ENCODE measurements at places on chromosomes 1 and 21.

GRCh38 chr1:60129911-60130310, 56.3 kb upstream of the C1orf87 start:
- peak; percentile 26 for DNase-seq

DNA sequence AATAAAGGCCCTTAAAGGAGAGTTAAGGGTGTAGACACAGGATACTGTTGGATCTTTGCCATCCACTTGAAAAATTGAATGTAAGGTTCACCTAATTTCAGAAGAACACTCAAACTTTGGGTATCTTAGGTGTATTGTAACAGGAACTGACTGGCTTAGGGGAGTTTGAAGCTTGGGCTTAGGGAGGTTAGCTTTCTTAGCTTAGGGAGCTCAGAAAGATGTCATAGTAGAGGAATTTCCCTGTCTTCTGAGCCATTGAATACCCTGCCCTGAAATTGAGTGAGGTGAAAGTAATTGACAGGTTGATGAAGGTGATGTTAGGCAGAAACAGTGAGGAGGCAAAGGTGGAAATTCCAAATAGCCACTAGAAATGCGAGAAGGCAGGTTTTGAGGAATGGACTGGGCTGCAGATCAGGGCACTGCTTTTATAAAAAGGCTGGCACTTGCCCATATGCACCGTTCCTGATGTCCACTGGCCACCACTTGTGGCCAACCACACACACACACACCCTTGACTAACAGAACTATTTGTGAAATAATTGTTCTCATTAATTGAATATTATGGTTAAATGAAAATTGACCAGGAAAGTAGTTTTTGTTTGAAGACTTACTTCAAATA, 16.5 kb downstream of the BACH1 start:
- no peak for DNase-seq

DNA sequence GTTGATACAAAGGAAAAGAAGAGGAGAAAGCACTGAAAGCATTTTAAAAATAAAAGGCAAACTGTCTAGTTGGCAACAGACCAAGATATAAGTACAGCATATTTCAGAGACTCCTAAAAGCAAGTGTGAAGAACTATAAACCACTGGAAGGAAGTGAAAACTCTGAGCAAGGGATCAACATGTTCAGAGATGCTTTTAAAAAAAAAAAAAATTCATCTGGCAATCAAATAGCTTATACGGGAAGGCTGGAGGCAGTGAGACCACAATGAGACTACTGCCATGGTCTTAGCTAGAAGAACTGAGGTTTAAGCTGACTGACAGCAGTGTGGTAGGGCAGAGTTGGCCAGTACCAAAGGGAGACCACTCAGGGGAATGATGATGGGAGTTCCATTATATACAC, 124.3 kb downstream of the VAV3 start:
- DNase-seq = no peak

GRCh38 chr1:211182746-211183145, 48.8 kb upstream of the KCNH1 start:
- no peak for DNase-seq

- no peak for DNase-seq
Measured at GRCh38 chr1:110375490-110375889, 15.3 kb downstream of the SLC16A4 start.

DNA sequence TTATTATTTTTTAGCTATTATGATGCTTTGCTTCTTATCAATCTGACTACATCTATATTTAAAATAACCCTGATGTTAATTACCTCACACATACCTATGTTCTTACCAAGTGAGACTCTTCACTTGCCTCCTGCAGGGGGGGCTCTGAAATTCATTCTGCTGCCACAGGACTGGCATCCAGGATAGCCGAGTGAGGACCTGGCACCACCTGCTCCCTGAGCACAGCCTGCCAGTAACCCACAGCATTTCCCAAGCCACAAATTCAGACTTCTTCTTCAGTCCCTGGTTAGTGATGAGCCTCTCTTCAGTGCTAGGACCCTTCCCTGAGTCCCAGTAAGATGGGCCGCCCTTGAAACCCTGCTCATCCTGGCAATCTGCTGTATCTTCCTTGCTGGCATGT, 296.5 kb upstream of the PLXNA2 start:
- no peak for DNase-seq

GRCh38 chr1:65420590-65421350, at the start of the genes LEPR and LEPROT:
Gene LEPR, plus strand, starts transcription at chr1:65420668. Its CDS starts 144,898 bp downstream, at chr1:65565566.
Gene LEPROT, plus strand, starts transcription at chr1:65420668. Its CDS starts 57 bp downstream, at chr1:65420725.
- DNase-seq = no peak

DNA sequence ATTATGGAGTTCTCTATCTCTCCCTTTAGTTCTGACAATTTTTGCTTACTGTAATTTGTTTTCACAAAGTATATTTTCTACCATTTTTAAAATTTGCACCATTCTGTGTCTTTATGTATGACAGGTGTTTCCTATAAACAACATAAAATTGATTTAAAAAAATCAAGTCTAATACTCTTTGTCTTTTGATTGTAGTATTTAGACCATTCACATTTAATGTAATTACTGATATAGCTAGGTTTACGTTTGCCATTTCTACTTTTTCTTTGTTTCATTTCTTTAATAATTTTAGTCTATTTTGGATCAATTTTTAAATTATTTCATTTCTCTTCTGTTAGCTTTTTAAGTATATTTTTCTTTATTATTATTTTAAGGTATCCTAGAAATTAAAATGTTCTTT, 44.4 kb upstream of the LCE5A start:
- DNase-seq = no peak

DNA sequence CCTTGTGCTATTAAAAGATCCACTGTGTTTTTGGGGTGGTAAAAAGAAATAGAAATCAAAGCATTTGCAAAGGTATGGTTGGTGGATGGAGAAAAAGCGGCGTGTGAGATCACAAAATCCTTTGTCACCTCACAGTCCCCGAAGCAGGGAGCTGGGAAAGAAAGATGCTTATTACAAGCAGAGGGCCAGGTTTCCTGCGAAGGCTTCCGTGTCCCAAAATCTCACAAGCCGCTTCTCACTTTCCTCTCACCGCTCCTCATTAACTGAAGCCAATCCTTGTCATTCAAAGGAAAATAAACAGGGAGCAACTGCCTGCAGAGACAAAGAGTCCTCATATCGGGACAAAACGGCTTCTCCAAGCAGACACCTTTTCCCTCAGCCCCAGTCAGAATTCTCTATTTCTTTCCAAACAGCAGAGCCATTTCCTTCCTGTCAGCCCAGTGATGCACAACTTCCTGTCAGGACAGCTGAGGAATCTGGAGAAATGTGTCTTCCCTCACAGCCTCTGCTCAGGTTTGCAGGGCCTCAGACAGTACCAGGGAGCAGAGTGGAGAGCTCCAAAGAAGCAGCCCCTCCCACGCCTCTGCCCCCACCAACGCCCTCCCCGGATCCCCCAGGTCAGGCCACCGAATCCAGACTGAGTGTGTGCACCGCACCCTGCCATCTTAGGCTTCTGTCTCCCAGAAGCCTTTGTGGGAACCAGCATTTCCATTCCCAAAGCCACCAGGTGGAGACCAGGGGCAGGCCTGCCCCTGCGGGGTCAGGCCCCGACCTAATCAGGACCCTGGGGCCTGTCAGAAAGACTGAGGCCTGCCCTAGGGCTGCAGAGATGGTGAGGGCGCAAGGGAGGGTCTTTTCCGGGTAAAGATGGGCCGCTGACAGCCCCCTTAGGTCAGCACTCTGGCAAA, 29.6 kb downstream of the KCNN3 start:
- DNase-seq = no peak

DNA sequence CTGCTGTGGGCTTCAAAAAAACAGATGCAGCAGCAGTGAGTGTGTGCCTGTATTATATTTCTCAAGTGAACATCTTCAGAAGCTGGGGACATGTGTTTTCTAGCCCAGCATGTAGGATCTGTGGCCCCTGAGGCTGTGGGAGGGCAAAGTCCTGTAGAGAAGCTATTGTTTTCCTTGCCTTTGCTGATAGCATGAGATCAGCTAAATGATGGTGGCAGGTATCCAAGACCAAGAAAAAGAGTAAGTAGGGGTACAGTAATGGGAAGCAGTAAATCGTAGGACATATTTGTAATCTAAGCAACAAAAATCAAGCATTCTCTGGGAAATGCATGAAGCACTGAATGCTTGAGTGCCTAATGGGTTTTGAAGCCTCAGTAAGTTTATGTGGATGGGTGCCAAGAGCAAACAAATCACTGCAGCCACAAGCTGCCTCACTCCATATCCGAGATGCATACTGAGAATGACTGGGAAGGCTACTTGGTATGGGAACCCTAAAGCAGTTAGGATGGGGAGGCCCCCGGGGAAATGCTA, 98.3 kb downstream of the CD58 start:
- DNase-seq = peak; percentile 2

DNA sequence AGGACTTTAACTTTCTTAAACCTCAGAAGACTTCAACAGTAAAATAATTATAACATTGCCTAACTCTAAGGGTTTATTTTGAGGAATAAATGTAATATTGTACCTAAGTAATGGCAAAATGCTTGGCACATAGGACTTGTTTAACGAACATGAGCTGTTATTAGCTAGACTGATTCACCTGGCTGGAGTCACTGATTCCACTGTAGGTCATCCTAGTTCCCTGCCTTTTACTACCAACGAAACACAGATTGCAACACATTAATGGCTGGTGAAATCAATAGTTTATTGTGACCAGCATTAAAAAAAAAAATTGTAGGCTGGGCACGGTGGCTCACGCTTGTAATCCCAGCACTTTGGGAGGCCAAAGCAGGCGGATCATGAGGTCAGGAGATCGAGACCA, 45.5 kb upstream of the ATP5PO start:
- no peak for DNase-seq

DNA sequence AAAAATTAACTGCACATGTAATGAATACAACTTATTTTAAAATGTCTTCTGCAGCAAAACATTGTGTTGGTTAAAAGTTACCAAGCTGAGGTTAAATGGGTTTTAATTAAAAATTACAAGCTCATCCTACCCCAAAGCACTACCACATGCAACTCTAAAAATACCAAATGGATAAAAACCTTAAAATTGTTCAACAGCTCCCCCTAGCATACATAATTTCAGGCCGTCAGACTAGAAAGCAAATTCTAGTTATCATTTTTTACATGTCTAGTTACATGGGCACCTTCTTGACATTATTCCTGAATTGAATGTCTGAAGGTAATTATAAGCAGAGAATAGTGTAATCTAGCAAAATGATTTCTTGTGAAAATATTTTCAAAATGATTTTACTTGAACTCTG, 176.5 kb downstream of the C1orf21 start:
- DNase-seq = no peak

- no peak for DNase-seq
Measured at GRCh38 chr1:91944087-91944486, 5.1 kb upstream of the BRDT start.

DNA sequence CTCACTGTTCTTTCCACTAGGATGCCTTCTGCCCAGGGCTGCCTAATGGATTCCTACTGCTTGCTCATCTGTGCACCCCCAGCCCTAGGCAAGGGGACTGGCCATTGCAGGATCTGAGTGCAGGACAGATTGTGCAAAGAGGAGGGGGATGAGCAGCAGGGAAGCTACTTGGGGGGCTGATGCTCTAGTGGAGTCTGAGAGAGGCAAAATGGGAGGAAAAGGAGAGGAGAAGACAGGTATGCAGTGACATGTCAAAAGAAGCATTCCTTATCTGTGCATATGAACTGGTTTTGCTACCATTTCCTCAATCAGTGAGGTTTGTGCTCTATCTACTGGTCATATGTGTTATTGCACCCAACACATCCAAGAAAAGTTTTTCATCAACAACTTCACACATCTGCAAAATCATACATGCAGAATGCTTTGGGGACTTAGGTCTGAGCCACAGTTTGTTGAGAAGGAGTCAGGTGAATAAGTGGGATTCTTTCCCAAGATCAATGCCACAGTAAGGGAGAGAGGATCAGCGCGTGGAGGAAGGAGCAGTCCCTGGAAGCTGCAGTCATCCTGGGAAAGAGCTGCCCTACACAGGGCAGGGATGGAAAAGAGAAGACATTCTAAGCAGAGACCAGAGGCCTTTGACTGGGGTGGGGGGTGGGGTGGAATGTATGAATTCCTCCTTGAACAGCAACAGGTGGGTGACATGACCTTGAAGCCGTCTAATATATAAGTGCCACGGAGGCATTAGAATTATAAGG, 14.4 kb downstream of the SLC5A9 start:
- peak; percentile 32 for DNase-seq

DNA sequence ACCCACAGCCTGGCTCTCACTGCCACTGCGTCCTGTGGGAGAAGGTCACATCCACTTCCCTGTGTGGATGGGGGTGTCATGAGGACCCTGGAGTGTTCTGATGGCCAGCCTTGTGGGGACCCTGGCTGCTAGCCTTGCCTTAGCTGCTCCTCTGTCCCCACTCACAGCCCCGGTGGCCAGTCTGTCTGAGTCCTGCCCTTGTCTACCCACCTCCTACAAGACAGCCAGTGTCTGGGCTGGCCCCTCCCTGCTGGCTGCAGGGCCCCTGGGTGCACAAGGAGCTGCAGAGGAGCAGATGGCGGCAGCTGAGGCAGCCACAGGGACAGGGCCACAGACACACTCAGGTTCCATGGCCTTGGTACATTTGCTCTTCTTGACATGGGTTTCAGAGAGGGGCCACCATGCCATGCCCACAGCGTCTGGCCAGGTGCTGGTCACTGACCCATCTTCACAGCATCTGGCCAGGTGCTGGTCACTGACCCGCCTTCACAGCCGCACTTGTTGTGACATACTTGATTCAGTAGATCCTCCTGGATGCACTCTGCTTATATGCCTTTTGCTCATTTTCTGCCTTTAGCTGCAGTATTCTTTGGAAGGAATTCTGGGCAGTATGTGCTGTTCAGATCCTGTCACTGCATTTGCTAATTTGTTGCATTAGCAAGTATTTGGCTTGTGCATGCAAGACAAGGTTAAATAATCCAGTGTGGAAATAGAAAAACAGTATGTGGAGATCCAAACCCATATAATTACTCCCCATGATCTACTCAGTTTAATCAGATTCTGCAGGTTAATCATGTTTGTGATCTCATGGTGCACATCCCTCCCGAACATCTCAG, 157.8 kb downstream of the PCBP3 start:
- DNase-seq = no peak

- DNase-seq = no peak
Measured at GRCh38 chr1:201885531-201886075, 3.1 kb upstream of the SHISA4 start.

DNA sequence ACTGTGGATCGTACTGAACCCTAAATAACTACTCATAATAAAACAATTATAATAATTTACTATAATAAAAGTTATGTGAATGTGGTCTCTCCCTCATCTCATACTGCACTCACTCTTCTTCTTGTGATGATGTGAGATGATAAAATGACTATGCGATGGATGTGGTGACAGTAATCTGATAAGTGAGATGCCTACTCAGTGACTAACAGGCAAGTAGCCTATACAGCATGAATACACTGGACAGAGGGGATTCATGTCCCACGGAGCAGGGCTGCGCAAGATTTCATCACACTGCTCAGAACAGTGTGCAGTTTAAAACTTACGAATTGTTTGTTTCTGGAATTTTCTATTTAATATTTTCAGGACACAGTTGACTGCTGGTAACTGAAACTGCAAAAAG, 304.0 kb downstream of the DUSP10 start:
- DNase-seq = no peak

- no peak for DNase-seq
Measured at GRCh38 chr1:212669600-212669999, 30.0 kb downstream of the BATF3 start.

Measured in NCI-H524 (cell line).